ENCODE measurements at places on chromosomes 13 and 19.

GRCh38 chr13:28435917-28436316 is 59.0 kb downstream of the FLT1 start:
- DNase-seq = no peak

- no peak for DNase-seq
Observed at GRCh38 chr13:75312884-75313520, 169.0 kb downstream of the TBC1D4 start.

GRCh38 chr19:51204321-51204720 is 20.6 kb upstream of the CD33 start:
- DNase-seq = no peak

DNA sequence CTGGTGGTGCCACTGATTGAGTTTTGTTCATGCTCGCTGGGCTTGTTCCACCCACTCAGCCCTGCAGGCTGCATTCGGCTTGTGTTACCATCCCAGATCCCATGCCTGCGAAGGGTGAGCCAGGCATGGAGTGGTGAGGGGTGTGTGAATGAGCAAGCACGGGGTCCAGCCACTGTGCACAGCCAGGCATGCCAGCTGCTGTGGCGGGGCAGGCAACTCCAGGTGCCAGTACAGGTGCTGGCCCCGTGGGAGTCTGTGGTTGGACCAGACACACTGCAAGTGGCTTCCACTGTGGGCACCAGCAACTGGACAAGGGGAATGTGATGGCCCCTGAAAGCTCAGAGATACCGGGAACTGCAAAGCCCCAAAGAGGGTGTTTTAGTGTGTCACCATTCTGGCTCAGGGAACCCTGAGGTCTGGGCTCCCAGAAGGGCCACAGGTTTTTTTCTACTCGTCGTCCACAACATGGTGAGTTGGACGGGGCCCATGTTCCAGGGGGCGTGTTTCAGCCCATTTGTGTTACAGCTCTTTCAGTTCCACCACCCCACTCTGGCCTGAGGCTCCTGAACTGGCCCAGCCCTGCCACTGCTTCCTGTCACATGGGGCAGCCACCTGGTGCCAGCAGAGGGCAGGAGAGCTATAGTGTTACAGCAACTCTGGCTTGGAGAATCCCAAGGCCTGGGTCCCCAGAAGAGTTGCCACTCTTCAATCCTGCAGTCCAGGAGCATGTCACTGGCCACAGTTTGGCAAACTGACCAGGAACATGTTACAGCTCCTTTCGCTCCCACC is 217.0 kb upstream of the OBI1 start:
- DNase-seq = no peak

GRCh38 chr13:50094615-50095293 is 79.5 kb downstream of the KCNRG start:
- no peak for DNase-seq

DNA sequence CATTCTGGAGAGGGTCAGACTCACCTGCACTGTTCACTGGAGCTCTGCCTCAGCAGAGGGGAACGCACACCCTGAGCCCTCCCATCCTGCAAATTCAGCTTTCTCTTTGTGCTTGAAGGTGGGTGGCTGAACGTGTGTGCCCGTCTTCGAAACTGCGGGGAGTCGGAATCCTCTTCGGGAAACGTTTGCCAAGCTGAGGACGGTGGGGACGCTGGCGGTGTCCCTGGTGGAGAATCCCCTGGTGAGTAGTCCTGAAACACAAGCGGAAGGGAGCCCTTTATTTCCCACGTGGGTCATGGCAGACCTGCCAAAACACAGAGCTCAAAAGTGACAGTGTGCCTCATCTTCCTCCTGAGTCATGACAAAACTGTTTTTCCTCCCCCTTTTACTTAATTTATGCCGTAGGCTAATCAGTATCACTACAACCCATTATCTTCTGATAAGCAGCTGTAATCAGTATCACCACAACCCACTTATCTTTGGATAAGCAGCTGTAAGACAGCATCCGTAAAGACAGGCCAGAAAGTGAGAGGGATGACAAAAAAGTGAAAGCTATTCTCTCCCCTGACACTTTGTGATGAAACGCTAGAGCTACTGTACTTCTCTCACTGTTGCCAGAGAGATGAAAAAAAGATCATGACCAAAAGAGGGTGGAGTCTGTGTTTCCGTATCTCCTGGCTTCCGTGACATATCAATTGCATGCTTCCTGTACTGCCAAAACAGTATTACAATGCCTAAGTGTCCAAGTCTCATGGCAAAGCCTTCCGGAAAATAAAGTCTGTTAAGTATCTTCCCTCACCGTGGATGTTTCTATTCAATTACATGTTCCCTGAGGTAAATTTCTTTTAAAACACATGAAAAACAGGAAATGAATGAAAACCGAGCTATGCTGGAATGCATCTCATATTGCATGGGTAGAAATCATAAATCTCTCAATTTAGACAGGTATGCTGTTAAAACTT is 155.5 kb downstream of the TBC1D4 start:
- DNase-seq = peak; percentile 24

GRCh38 chr19:30428092-30428680 is 56.0 kb downstream of the ZNF536 start:
- DNase-seq = no peak

- peak; percentile 17 for DNase-seq
Observed at GRCh38 chr13:48731957-48732569, 78.3 kb downstream of the CYSLTR2 start.

DNA sequence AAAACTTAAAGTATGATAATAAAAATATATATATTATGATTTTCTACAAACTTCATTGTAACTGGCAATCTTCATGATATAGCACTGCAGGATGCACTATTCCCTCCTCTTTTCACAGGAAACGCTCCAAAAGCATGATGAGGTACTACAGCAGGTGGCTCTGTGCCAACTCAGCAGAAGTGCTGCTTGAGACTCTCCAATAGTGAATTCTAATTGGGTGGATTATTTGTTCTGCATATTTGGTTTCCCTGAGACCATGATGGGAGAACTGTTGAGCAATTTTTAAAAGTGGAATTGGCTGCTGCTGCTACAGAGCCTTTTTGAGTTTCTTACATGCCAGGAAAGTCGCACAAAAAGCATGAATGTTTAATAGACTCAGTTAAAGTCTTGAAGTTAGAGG is 1782.4 kb upstream of the PCDH20 start:
- DNase-seq = no peak

GRCh38 chr19:55398200-55398925 is 9.2 kb downstream of the UBE2S start:
- no peak for DNase-seq
